ENCODE measurements at places on chromosomes 16 and 17.

- H3K4me3 ChIP-seq: no peak overlapping the region
- no peak for DNase-seq
- no peaks in the 10 kb centered on the region for H3K4me1 ChIP-seq
- H3K27ac ChIP-seq: no peak overlapping the region
- H3K36me3 ChIP-seq: no peaks in the 10 kb centered on the region
- no peaks in the 10 kb centered on the region for H3K27me3 ChIP-seq
These were observed 140.3 kb downstream of the ASIC2 start for GRCh38 chr17:33152783-33153182.

GRCh38 chr17:77507111-77507885, 366.5 kb downstream of the SEC14L1 start:
- DNase-seq: peak; percentile 59
- H3K36me3 ChIP-seq: no peaks in the 10 kb centered on the region
- no peak overlapping the region for H3K4me3 ChIP-seq
- H3K27me3 ChIP-seq: no peaks in the 10 kb centered on the region
- no peak overlapping the region for H3K27ac ChIP-seq
- H3K4me1 ChIP-seq: no peaks in the 10 kb centered on the region

DNA sequence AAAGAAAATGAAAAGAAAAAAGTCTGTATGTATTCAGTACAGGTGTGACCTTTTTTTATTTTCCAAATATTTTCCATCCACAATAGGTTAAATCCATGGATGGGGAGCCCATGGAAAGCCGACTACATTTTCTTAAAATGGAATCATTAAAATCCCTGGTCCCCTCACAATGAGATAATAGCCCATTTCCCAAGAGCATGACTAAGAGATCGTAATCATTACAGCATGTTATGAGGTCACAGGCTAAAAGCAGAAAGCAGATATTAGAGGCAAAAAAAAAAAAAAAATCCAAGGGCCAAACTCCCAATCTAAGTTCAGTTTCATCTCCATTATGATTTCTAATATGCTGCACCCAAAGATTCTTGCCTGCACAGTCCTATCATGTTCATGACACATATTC, 44.7 kb downstream of the CYTH1 start:
- no peak for DNase-seq
- H3K36me3 ChIP-seq: no peaks in the 10 kb centered on the region
- H3K27me3 ChIP-seq: no peaks in the 10 kb centered on the region
- peaks cover 54% of the 10 kb centered on the region for H3K4me1 ChIP-seq

GRCh38 chr17:28584434-28584833, 7.7 kb upstream of the ALDOC start:
- no peak overlapping the region for H3K4me3 ChIP-seq
- no peaks in the 10 kb centered on the region for H3K4me1 ChIP-seq
- DNase-seq: no peak
- no peak overlapping the region for H3K27ac ChIP-seq
- H3K27me3 ChIP-seq: no peaks in the 10 kb centered on the region

DNA sequence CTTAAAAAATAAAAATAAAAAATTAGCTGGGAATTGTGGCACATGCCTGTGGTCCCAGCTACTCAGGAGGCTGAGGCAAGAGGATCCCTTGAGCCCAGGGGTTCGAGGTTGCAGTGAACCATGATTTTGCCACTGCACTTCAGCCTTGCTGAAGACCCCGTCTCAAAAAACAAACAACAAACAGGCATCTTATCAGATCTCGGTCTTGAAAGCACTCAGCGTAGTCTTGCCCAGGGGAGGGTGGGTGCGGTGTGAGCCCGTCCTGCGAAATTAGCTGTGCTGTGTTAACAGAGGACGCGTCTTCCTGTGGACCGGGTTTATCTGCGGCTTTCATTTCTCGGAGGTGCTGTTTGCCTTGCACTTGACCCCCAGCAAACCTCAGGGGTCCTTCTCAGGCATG, 5.4 kb downstream of the GAA start:
- no peak overlapping the region for H3K4me3 ChIP-seq
- no peak overlapping the region for H3K27ac ChIP-seq
- no peaks in the 10 kb centered on the region for H3K36me3 ChIP-seq
- H3K27me3 ChIP-seq: no peaks in the 10 kb centered on the region
- H3K4me1 ChIP-seq: peaks cover 27% of the 10 kb centered on the region

GRCh38 chr17:63345611-63346010, 100.5 kb downstream of the CYB561 start:
- no peak overlapping the region for H3K4me3 ChIP-seq
- no peaks in the 10 kb centered on the region for H3K4me1 ChIP-seq
- no peak overlapping the region for H3K27ac ChIP-seq
- no peaks in the 10 kb centered on the region for H3K36me3 ChIP-seq
- DNase-seq: no peak

- peaks cover 7% of the 10 kb centered on the region for H3K36me3 ChIP-seq
- no peaks in the 10 kb centered on the region for H3K4me1 ChIP-seq
- DNase-seq: no peak
- no peak overlapping the region for H3K27ac ChIP-seq
- H3K27me3 ChIP-seq: no peaks in the 10 kb centered on the region
- H3K4me3 ChIP-seq: no peak overlapping the region
These were observed 9.6 kb downstream of the MYO19 start for GRCh38 chr17:36525113-36525512.

- no peak overlapping the region for H3K4me3 ChIP-seq
- no peak for DNase-seq
- peaks cover 8% of the 10 kb centered on the region for H3K4me1 ChIP-seq
- H3K27ac ChIP-seq: no peak overlapping the region
- no peaks in the 10 kb centered on the region for H3K36me3 ChIP-seq
- H3K27me3 ChIP-seq: no peaks in the 10 kb centered on the region
These were observed 4.6 kb upstream of the MFSD6L start for GRCh38 chr17:8803531-8804420.

GRCh38 chr17:77831474-77832179, 126.9 kb upstream of the TNRC6C start:
- peaks cover 6% of the 10 kb centered on the region for H3K4me1 ChIP-seq
- no peak overlapping the region for H3K27ac ChIP-seq
- no peak overlapping the region for H3K4me3 ChIP-seq
- no peaks in the 10 kb centered on the region for H3K36me3 ChIP-seq
- no peak for DNase-seq
- no peaks in the 10 kb centered on the region for H3K27me3 ChIP-seq

GRCh38 chr17:30599428-30600059, 122.3 kb downstream of the GOSR1 start:
- H3K4me3 ChIP-seq: no peak overlapping the region
- H3K4me1 ChIP-seq: peaks cover 3% of the 10 kb centered on the region
- H3K27ac ChIP-seq: peak overlapping the region; percentile 94
- H3K27me3 ChIP-seq: no peaks in the 10 kb centered on the region
- no peak for DNase-seq
- no peaks in the 10 kb centered on the region for H3K36me3 ChIP-seq

GRCh38 chr16:26453215-26453614, 613.5 kb upstream of the C16orf82 start:
- no peak overlapping the region for H3K27ac ChIP-seq
- no peaks in the 10 kb centered on the region for H3K36me3 ChIP-seq
- DNase-seq: no peak
- no peaks in the 10 kb centered on the region for H3K4me1 ChIP-seq

- H3K27ac ChIP-seq: no peak overlapping the region
- no peaks in the 10 kb centered on the region for H3K36me3 ChIP-seq
- no peaks in the 10 kb centered on the region for H3K27me3 ChIP-seq
- DNase-seq: no peak
- no peak overlapping the region for H3K4me3 ChIP-seq
These were observed 2.0 kb downstream of the SLC46A1 start for GRCh38 chr17:28404007-28404406.

DNA sequence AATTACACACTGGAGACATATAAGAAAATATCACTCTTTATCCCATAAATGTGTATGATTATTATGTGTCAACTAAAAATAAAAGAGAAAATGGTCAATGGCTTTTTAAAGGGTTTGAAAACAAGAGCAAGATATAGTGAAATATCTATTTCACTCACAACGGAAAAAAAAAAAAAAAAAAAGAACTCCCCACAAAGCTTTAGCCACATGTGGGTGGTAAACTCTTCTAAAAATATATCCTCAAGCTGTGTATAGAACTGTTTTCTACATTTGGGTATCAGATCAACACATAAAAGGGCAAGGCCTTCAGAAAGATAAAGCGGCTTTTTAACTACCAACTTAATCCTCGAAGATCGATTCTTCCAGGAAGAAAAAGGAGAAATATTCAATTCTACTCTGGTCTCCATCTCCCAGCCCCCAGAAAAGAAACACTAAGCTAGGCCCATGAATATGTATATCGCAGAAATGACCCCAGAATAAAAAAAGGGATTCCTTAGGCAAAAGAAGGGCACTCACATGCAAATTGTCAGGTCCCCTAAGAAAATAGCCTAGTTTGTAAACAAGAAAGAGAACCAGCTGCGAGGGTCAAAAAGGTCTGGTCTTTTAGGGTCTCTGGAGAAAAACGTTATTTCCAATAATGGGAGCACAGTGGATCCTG, 4.4 kb downstream of the LITAF start:
- H3K4me1 ChIP-seq: peaks cover 52% of the 10 kb centered on the region
- H3K27me3 ChIP-seq: no peaks in the 10 kb centered on the region
- peak overlapping the region; percentile 100 for H3K27ac ChIP-seq
- H3K4me3 ChIP-seq: no peak overlapping the region
- no peaks in the 10 kb centered on the region for H3K36me3 ChIP-seq

DNA sequence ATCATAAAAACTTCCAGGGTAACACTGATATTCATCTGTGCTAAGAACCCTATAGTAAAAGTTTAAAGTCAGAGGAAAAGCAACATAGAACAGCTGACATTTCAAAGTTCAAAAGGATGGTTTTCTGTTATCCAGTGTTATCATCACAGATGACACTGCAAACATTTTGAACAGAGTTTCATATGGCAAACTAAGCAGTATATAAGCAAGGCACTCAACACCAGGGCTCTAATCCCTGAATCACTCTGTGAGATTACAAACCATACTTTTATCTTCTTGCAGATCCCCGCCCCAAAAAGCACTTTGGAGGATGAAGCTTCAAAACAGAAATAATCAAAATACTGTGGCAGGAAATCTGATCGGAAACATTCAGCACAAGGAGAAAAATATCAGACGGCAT, 508.2 kb upstream of the KIF2B start:
- no peak for DNase-seq
- no peak overlapping the region for H3K4me3 ChIP-seq
- no peak overlapping the region for H3K27ac ChIP-seq
- H3K36me3 ChIP-seq: no peaks in the 10 kb centered on the region
- H3K27me3 ChIP-seq: no peaks in the 10 kb centered on the region

- H3K36me3 ChIP-seq: peaks cover 14% of the 10 kb centered on the region
- peak; percentile 98 for DNase-seq
- peak within 1 kb of the TSS; percentile 80 for H3K4me3 ChIP-seq
- peak within 1 kb of the TSS; percentile 89 for H3K27ac ChIP-seq
- no peaks in the 10 kb centered on the region for H3K27me3 ChIP-seq
These were observed at the start of gene CORO7 for GRCh38 chr16:4416200-4417032. Gene CORO7 (minus strand): TSS chr16:4416596. CDS start chr16:4416518, 78 bp downstream.

GRCh38 chr17:49061524-49061943, 64.3 kb downstream of the IGF2BP1 start:
- H3K27ac ChIP-seq: no peak overlapping the region
- H3K4me1 ChIP-seq: no peaks in the 10 kb centered on the region
- DNase-seq: no peak

GRCh38 chr17:35287286-35287811, 44.5 kb downstream of the SLFN5 start:
- no peak overlapping the region for H3K4me3 ChIP-seq
- H3K27me3 ChIP-seq: no peaks in the 10 kb centered on the region
- no peak for DNase-seq
- H3K27ac ChIP-seq: no peak overlapping the region
- no peaks in the 10 kb centered on the region for H3K36me3 ChIP-seq

DNA sequence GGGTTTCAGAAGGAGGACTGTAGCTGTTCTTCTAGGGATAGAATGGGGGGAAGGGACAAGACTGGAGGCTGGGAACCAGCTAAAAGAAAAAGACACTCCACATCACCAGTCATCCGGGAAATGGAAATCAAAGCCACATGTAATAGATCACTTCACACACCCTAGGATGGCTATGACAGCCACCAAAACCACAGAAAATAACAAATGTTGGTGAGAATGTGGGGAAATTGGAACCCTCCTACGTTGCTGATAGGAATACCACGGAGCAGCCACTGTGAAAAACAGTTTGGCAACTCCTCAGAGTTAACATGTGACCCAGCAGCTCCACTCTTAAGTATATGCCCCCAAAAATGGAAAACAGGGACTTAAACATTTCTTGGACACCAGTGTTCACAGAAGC, 2.3 kb downstream of the TLE7 start:
- H3K27me3 ChIP-seq: no peaks in the 10 kb centered on the region
- no peak overlapping the region for H3K27ac ChIP-seq
- no peaks in the 10 kb centered on the region for H3K36me3 ChIP-seq
- H3K4me1 ChIP-seq: no peaks in the 10 kb centered on the region
- DNase-seq: no peak

- DNase-seq: no peak
- H3K4me3 ChIP-seq: no peak overlapping the region
- no peak overlapping the region for H3K27ac ChIP-seq
These were observed 23.6 kb downstream of the DYNLRB2 start for GRCh38 chr16:80564394-80564793.

DNA sequence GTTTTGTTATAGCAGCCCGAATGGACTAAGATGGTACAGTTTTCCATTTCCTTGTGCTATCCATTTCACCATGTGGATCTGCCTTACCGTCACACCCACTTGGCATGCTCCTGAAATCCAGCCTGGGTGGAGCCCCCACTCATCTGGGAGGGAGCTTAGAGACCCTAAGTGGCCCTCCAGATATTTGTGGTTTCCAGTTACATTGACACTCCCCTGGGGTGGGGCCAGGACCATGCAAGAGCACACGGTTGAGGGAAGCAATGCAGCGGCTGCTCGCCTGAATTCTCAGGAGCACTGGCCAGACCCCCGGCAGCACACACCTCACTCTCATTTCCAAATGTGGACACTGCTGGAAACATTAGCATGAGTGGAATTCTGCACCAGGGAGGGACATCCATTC, 231.1 kb downstream of the UTP18 start:
- H3K4me1 ChIP-seq: no peaks in the 10 kb centered on the region
- H3K36me3 ChIP-seq: no peaks in the 10 kb centered on the region
- DNase-seq: peak; percentile 70
- H3K4me3 ChIP-seq: no peak overlapping the region
- no peak overlapping the region for H3K27ac ChIP-seq
- H3K27me3 ChIP-seq: no peaks in the 10 kb centered on the region

- H3K27ac ChIP-seq: no peak overlapping the region
- H3K36me3 ChIP-seq: no peaks in the 10 kb centered on the region
- H3K4me3 ChIP-seq: no peak overlapping the region
- no peaks in the 10 kb centered on the region for H3K27me3 ChIP-seq
- peaks cover 50% of the 10 kb centered on the region for H3K4me1 ChIP-seq
These were observed 4.3 kb downstream of the UBE2G1 start for GRCh38 chr17:4362141-4362540.

DNA sequence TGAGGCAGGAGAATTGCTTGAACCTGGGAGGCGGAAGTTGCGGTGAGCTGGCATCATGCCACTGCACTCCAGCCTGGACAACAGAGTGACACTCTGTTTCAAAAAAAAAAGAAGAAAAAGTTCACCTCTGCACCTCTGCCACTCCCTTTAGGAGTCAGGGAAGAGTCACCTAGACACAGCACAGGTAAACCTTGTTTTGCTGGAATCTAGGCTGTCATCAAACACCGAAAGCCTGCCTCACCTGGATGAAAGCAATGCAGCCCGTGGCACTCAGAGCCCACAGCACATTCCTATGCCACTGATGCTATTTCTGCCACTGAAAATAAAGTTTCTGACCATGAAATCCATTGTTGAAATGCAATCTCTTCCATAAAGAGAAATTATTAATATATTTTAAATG, 22.2 kb downstream of the CFAP52 start:
- DNase-seq: no peak
- H3K27me3 ChIP-seq: no peaks in the 10 kb centered on the region
- no peak overlapping the region for H3K27ac ChIP-seq

GRCh38 chr17:20074489-20074888, 65.3 kb downstream of the SPECC1 start:
- no peaks in the 10 kb centered on the region for H3K36me3 ChIP-seq
- DNase-seq: no peak
